ENCODE measurements at places on chromosomes 16 and 17.

GRCh38 chr16:82824408-82824807, 197.6 kb downstream of the CDH13 start:
- no peak for DNase-seq

DNA sequence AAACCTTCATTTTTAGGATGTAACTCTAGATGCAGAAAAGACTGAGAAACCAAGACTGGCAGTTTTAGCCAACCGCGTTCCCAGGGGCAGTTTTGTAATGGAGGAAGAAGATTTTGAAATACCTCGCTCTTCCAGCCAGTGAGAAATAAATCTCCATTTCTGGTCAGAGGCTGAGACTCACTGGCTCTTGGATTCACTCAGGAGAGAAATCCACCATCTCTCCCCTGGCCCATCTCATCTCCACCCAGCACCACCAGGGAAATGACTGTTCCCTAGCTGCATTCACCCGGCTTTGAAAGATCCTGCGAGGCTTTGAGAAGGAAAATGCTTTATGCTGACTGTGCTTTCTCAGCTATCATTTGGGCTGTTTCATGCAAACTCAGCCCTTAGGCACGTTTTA, 185.2 kb downstream of the SOX9 start:
- DNase-seq: no peak

DNA sequence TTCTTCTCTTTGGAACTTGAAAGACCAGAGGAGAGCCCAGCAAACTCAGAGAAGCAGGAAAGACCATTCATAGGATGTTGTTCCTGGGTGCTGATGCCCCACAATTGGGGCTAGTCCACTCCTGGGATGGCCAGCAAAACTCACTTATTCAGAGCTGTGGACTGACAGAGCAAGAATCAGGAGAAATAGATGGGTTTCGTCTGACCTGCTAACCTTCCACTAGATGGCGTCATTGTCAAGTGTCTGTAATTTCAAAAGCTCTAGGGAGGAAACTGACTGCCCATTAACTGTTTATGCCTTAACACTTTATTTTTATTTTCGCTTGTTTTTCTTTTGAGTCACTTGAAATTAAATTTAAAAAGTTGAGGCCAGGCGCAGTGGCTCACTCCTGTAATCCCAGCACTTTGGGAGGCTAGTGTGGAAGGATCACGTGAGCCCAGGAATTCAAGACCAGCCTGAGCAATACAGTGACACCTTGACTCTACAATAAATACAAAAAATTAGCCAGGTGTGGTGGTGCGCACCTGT, 28.7 kb upstream of the MILR1 start:
- DNase-seq: no peak

- no peak for DNase-seq
These were observed 18.2 kb upstream of the MAP3K14 start for GRCh38 chr17:45334701-45335677.

GRCh38 chr17:78019367-78019975, 61.0 kb downstream of the TNRC6C start:
- no peak for DNase-seq

GRCh38 chr17:47063475-47063874, 84.4 kb upstream of the RPRML start:
- DNase-seq: no peak

Measured in stimulated activated CD8-positive, alpha-beta memory T cell treated with anti-CD3 and anti-CD28 coated beads, Interleukin-2, amount 100 ng/mL, for 1 hour (primary cell).